ENCODE measurements at places on chromosomes 13 and 19.
A peak's percentile ranks its signal among the peaks of the same experiment; 100 is the strongest.

DNA sequence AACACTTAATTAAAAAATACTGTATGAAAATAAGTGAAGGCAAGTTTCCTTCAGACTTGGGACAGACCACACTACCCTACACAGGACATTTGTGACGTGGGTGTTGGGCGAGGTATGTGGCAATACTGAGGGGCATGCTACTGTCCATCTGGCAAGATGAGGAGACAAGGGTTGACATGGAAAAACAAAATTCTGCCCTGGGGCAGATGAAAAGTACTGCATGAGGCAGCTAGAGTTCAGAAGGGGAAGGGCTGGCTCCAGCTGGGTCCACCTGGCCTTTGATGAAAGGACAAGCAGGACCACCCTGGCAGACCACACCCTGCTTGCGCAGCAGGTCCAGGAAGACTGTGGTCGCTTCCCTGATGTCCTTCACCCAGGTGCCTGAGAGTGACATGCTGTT, 43.2 kb downstream of the LATS2 start:
- DNase-seq, result no peak

DNA sequence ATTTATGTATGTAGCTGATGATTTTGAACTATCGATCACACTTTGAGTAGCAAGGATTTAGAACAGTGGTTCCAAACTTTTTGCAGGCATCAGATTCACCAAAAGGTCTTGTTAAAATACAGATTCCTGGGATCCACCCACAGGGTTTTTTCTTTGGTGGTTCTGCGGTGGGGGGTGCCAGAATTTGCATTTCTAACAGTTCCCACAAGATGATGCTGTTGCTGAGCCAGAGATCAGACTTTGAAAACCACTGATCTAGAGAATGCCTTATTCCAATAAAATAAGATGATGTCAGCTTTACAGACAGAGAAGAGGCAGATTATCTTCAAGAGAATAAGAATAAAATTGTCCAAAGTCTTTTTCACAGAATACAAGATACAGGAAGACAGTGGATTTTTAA, 80.9 kb upstream of the SHISA2 start:
- DNase-seq, result peak; percentile 17

- DNase-seq, result no peak
These were observed 104.4 kb downstream of the KDM4B start for GRCh38 chr19:5073153-5073844.

DNA sequence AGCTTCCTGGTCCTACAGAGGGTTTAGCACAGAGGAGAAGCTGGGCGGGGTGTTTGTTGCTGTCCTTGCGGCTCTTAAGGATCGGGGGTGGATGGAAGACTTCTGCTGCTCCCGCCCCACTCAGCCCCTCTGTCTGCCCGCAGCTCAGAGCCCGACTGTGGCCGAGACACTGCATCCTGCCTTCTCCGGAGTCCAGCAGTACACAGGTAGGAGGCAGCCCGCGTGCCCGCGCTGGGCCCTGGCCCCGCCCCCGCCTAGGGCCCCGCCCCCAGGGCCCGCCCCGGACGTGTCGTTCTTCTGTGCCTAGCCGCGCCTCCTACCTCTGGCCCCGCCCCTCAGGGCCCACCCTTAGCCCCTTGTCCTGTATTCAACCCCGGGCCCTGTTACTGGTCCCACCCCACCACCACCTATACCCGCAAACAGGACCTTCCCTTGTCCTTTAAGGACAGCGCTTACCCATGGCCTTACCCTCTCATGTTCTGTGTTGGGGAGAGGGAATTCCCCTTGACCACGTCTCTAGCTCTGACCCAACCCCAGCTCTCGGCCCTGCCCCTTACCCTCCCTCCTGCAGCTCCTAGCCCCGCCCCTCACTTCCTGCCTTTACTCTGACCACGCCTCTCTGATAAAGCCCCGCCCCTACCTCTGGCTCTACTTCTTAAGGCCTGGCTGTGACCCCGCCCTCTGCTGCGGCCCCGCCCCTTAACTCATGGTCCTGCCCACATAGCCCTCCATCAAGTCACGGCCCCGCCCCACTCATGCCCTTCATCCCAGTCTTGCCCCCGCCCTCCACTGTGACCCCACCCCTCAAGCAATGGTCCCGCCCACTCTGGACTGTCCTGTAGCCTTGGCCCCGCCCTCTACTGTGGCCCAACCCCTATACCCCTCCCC, 60.5 kb downstream of the CELF5 start:
- peak; percentile 72 for DNase-seq

DNA sequence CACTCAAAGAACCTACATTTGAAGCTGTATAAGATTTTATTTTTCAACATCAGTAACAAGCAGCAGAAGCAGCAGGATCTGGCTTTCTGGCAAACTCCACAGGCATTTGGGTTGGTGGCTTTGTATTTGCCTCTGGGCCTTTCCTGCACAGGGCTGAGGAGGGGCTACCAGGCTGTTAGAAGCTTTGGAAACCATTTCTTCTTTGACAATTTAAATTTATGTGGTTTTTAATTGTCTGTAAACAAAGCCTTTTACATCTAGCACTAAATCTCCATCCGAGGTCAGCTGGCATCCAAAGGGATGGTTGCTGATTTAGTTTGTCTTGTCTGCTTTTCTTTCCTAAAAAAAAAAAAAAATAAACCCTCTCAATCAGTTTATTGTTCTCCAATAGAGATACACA, 127.5 kb upstream of the OBI1 start:
- no peak for DNase-seq

DNA sequence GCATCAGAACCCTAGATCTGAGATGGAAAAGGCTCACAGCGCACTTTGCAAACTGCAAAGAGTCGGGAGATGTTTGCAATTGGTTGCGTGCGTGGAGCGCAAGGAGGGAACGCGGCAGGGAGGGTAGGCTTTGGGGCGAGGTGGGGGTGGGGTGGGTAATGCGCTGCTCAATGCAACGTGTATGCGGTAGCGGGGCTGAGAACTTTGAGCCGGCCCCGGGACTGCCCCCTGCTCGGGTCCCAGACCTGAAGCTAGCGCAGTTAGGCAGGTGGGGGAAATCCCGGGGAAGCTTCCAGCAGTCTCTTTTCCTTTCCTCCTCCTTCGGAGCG, 971 bp downstream of the FOSB start:
- DNase-seq, result no peak

GRCh38 chr19:46716672-46717033, 261 bp downstream of the PRKD2 start:
- DNase-seq, result no peak

- no peak for DNase-seq
These were observed 26.2 kb upstream of the DCT start for GRCh38 chr13:94505730-94506129.

DNA sequence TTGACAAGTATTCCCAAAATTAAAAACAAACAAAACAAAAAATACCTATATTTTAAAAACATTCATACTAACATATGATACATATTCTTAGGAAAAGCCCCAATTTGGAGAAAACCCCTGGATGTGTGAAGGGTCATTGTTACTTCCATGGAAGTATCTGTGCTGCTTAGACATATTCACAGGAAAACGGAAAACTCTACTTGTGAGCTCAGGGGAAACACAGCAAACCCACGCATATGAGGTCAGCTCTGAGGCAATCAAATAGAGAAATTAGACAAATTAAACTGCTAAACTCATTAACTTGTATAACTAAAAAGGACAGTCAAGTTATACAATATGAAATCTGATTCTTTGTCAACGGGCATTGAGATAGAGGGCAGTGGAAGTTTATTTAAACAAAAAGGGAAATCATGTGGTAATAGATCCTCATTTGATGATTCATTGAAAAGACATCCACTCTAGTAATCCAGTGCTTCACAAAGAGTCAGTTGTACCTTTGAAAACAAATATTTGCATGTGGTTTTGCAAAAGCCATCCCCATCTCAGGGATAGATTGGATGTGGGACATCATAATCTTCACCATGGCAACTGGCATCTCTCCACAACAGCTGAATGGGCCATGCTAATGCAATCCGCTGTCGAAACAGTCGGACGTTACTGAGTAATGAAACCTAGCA, 423.4 kb downstream of the ITGBL1 start:
- DNase-seq, result no peak

DNA sequence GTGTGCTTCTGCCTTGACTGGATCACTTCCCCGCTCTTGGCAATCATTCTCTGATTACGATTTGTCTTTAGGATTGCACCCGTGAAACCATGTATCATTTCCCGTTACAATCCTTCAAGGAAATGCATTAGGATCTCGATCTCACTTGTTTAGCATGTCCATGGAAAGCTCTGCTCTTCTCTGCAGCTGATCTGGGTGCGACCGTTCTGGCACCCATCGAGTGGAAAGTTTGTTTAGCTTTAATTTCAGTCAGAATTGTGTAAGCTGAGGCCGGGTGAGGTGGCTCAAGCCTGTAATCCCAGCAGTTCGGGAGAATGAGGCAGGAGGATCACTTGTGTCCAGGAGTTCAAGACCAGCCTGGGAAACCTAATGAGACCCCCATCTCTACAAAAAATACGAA, 30.9 kb downstream of the NUMBL start:
- DNase-seq, result no peak

DNA sequence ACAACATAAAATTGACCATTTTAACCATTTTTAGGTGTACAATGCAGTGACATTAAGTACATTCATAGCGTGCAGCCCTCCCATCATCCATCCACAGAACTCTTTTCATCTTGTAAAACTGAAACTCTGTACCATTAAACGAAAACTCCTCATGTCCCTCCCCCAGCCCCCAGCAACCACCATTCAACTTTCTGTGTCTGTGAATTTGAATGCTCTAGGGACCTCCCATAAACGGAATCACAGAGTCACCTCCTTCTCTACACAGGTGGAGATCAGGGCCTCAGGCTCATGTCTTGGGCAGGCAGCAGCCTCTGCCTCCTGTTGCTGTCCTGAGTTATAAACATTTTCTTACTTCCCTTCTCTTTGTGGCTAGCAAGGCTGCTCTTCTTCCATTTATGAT, 7.3 kb upstream of the CCNE1 start:
- DNase-seq, result no peak

DNA sequence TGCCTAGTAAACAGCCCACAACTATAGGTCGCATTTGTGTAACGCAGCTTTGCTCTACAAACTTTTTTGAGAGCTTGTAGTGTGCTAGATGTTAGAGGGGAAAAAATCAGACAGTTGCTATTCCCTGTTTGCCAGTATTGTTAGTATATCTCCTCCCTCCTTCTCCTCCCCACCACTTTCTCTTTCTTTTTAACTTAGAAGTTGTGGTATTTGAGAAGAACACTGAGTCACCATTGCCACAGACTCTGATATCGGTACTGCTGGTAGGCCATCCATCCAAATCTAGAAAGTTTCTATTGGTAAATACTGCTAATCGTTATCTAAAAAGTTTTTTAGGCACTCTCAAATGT, 666 bp downstream of the POMP start:
- peak; percentile 65 for DNase-seq

DNA sequence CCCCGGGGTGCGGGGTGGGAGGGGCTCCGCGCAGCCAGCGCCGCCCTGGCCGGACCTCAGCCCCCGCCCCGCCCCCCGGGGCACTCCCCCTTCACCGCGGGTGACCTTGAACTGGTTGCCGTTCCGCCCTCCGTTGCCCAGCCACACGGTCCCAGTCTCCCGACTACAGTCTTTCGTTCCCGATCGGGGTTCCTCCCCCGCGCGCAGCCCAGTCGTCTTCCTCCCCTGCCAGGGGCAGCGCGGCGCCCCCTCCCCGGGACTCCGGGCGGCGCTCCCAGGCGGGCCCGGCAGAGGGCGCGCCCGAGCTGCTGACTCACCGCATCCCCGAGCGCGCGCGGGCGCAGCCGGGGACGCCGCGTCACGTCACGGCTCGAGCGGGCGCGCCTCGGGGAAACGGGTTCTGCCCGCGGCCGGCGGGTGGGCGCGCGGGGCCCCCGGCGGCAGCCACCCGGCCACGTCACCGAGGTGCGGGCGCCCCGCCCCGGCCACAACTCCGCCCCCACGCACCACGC, 459 bp downstream of the MIDN start:
- peak; percentile 76 for DNase-seq

DNA sequence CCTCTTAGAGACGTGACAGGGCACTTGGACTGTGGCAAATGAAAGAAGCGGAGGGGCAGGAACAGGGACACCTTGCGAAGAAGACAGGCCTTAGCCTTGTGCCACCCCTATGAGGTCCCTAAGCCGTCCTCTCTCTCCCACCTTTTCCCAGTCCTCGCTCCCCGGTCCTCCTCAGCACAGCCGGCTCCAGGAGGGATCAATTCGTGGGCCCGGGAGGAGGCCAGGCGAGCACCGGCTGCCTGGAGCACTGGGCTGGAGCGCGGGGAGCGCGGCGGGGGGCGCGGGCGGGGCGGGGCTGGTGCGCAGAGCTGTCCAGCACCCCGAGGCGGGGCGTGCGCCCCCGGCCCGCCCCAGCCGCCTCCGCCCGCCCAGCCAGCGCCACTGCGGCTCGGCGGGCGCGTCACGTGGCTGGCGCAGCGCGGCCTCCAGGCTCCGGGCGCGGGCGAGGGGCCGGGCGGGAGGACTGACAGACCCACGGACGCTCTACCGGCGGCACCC, at the start of gene LRP3:
Gene LRP3 (plus strand): TSS at position 466 of the 498 bp plus-strand sequence. CDS start 456 bp downstream, outside the sequence.
- no peak for DNase-seq

DNA sequence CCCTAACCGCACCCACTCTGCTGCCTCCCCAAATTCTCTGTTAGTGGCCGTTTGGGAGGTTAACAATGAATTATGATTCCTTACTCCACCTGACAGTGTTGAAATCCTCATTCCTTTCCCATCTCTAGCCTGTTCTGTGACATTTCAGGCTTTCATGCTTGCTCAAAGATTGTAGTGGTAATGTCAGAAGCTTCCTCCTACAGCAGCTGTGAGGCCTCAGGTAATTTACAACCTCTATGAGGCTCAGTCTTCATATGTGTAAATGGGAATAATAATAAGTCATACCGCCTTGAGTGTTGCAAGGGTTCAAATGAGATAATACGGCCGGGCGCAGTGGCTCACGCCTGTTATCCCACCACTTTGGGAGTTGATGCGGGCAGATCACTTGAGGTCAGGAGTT, 977 bp upstream of the SLC1A5 start:
- no peak for DNase-seq

- DNase-seq, result no peak
These were observed 15.6 kb downstream of the EVI5L start for GRCh38 chr19:7845390-7846154.

- no peak for DNase-seq
These were observed 128.4 kb upstream of the SPACA7 start for GRCh38 chr13:112247471-112248405.

GRCh38 chr13:27592865-27593264, 27.5 kb downstream of the LNX2 start:
- DNase-seq, result no peak

DNA sequence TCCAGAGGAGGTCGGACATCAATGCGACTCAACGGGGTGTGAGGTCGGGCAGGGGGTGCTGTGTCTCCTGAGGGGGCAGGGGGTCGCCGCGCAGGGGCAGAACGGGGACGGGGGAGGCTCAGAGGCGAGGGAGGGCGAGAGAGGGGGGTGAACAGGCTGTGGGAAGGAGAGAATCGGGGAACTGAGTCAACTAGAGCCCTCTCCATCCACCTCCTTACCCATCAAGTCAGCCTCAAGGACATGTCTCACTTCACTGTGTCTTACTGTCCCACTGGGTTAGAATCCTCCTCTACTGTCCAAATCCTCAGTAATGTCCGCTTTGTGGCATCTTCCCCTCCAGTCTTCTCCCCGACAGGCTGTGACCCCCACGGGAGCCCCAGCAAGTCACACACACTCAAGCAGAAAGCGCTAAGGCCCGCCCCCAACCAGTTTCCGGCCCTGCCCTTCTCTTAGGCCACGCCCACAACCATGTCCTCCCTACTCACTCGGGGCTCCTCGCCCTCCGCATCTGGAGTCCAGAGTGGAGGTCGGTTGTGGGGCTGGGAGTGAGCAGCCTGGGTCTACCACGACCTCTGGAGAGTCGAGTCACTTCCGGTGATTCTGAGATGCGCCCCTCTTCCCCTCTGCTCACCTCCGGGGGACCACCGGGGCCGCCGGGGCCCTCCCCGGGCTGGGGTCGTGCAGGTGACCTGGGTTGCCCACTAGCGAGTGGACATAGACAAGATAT, 9.3 kb downstream of the PLEKHA4 start:
- DNase-seq, result no peak

- DNase-seq, result no peak
These were observed 21.8 kb upstream of the OR10H1 start for GRCh38 chr19:15837221-15837731.
